ENCODE measurements at places on chromosomes 13 and 19.

- DNase-seq = no peak
Observed at GRCh38 chr13:48944221-48944620, 31.5 kb upstream of the FNDC3A start.

- DNase-seq = no peak
Observed at GRCh38 chr19:15525291-15525690, 17.0 kb downstream of the CYP4F22 start.

- DNase-seq = no peak
Observed at GRCh38 chr13:39965309-39965708, 309.8 kb downstream of the COG6 start.

GRCh38 chr19:15437355-15438123 is 12.2 kb downstream of the WIZ start:
- DNase-seq = no peak

DNA sequence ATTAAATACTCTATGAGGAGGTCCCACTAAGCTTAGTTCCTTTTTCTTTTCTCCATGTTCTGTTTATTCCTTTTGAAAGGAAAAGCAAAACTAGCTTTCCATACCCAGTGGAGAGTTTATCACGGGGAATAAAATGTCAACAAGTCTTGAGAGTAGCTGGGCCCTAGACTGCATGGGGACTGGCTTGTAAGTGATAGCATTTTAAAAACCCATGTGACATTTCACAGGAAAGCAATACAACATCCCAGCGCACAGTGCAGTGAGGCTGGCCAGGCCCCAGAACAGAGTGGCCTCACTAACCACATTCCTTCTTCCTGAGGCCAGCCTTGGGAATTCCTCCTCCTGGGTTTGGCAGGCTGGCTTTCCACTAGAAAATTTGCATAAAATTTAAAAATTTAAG is 149.8 kb downstream of the DLEU7 start:
- DNase-seq = no peak

- DNase-seq = no peak
Observed at GRCh38 chr13:108974686-108975085, 345.3 kb downstream of the MYO16 start.

DNA sequence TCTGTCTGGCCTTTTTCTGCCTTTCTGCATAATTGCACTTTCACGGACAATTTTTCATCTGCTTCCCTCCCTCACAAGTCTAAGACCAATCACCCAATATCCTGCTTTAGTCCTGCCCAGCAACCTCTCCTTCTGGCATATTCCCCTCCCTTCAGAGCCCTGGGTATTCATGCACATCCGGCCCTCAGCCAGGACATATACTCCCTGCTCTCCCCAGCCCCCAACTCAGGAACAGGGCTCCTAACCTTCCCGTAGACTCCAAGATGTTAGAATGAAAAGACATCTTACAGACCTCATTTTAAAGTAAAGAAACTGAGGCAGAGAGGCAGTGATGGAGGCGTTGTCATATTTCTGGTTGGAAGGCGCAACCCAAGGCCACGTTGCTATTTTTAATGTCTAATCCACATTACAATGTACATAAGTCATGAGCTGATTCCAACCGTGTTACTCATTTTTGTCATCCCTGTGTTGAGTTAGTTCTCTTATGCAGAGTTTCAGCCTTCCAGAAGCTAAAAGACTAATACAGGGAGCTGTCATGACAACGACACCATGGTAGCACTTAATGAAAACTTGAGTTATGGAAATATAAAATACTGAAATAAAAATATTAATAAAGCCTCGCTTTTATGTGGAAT is 209.2 kb downstream of the TSHZ3 start:
- DNase-seq = no peak

DNA sequence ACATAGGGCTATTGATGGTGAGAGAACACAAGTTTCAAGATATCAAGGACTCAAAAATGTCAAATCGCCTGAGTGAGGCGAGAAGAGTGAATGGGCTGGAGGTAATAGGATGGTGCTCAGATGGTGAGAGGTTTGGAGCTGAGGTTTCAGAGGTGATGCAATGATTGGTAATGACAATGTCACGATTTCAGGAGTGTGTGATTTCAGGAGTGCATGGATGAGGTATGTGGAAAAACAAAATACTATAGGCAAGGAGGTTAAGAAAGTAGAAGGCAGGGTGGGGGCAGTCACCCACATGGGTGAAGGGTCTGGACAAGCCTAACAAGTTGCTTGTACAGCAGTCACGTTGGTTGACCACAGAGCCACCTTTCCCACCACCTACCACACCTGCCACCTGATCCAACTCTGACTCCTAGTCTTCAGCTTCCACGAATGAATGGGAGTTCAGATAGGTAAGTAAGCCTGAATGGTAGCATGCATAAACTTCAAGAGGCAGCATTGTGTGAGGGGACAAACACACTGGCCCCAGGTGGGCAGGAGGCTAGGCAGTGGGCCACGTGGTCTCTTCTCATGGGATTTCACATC is 71.5 kb downstream of the RUBCNL start:
- no peak for DNase-seq

GRCh38 chr13:63942372-63942771 is 2526.7 kb upstream of the PCDH20 start:
- no peak for DNase-seq
